Activated naive CD8-positive, alpha-beta T cell treated with anti-CD3 and anti-CD28 coated beads, Interleukin-2, amount 50 U/mL, for 24 hours (primary cell): ENCODE measurements at places on chromosomes 13 and 19.

GRCh38 chr13:78029901-78030300, 111.3 kb upstream of the EDNRB start:
- no peak for DNase-seq

DNA sequence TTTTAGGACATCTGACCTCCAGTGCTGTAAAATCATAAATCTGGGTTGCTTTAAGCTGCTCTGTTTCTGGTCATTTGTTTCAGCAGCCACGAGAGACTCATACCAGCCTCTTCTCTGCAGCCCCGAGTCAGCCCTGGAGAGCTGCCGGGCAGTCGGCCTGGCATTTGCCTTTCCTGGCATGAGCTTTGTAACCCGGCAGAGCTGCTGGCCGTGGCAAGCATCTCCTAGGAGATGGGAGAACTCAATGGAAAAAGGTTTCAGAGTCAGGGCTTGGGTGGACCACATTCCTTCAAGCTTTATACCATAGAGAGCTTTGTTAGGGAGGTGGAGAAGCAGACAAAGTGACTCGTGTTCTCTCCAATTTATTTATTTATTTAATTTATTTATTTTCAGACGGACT, 21.6 kb upstream of the CCL25 start:
- no peak for DNase-seq

- DNase-seq, result no peak
Measured at GRCh38 chr13:52161181-52161646, 1.8 kb upstream of the NEK3 start.

GRCh38 chr13:110665491-110666254, 40.2 kb downstream of the CARS2 start:
- no peak for DNase-seq

GRCh38 chr19:48340995-48341394, 15.6 kb downstream of the EMP3 start:
- DNase-seq, result no peak

DNA sequence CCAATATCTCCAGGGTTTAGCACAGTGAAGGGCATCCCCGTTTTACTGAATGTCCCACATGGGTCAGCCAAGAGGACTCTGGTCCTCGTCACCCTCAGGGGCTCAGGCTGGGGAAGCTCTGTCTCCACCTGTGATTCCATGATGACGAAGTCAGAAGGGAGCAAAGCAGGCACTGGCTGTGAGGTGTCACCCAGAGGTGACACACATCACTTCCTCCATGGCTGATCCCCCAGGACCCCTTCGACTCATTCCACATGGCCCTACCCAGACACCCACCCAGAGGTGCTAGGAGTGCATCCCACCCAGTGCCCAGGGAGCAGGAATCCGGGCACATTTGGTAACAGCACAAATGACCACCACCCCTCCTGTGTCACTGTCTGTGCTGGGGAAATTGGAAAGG, 145.2 kb upstream of the VSTM2B start:
- DNase-seq, result no peak
